ENCODE measurements at places on chromosomes 6 and 20.
A peak's percentile ranks its signal among the peaks of the same experiment; 100 is the strongest.

GRCh38 chr6:143155681-143156080, 95.0 kb downstream of the AIG1 start:
- no peak for DNase-seq

GRCh38 chr6:107673076-107673494, 151.0 kb downstream of the SCML4 start:
- DNase-seq, result no peak

DNA sequence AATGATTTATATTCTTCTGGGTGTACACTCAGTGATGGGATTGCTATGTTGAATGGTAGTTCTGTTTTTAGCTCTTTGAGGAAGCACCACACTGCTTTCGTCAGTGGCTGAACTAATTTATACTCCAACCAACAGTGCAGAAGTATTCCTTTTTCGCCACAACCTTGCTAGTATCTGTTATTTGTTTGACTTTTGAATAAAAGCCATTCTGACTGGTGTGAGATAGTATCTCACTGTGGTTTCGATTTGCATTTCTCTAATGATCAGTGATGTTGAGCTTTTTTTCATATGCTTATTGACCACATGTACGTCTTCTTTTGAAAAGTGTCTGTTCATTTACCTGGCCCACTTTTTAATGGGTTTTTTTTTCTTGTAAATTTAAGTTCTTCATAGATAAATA, 583.8 kb upstream of the ARID1B start:
- no peak for DNase-seq

DNA sequence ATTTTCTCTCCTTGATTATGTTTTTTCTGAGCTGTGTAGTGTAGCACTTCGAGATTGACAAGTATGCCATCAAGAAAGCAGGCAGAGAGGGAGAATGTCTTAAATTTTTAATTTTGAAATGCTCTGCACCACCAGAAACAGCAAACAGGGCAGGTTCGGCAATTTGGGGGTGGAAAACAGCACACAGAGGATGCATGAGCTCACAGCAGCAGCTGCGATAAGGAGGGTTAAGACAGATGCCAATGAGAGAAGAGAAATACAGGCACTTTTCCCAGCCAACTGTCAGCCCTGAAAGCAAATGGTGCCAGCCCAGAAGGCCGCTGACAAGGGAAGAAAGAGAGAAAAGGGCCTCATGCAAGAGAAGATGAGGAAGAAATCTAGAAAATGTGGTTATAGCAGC, 15.1 kb upstream of the SNRPB2 start:
- DNase-seq, result no peak

GRCh38 chr6:67358241-67358640, 1276.8 kb upstream of the ADGRB3 start:
- no peak for DNase-seq

DNA sequence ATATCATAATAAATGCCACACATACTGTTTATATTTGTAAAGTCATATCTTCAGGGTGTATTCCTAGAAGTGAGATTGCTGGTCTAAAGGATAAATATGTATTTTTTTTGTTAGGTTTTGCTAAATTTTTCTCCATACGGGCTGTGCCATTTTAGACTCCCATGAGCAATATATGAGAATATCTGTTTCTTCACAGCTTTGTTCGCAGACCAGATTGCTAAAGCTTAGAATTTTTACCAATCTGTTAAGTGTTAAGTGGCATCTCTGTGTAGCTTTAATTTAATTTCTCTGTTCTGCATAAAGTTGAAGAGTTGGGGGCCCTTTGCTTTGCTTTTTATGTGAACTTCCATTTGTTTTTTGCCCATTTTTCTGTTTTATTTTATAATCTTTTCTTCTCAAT, 32.3 kb upstream of the NUS1 start:
- no peak for DNase-seq

DNA sequence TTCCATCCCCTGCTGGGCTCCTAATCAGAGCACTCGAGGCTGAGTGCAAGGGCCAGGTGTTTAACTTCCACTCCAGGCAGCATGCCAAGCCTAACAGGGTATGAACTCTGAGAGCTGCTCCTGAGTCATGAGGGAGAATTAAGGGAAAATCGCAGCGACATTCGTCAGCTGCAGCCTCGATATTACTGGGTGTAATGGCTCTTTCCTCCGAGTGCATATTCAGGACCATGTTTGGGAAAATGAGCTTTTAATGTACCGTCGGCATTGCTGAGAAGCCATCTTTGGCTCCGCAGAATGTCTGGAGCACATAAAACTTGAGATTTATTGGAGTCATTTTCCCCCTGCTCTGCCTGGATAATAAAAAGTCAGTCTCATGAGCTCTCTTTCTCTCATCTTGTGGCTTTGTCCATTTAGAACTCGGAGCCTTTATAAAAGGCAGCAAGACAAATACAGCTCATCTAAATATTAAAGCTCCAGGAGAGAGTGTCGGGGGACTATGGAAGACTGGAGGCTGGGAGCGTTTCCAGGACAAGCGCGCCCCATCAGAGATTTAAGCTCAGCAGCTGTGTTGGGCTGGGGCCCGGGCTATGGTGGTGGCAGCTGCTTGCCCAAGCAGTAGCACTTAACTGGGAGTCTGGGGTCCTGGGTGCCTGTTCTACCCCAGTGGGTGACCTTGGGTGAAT, 103.7 kb downstream of the TOX2 start:
- DNase-seq, result peak; percentile 98

GRCh38 chr6:82204020-82204419, 43.5 kb downstream of the IBTK start:
- no peak for DNase-seq

- DNase-seq, result no peak
These were observed 30.6 kb downstream of the MOCS1 start for GRCh38 chr6:39903656-39904055.

GRCh38 chr6:52420668-52421358, 671 bp downstream of the EFHC1 start:
- peak; percentile 29 for DNase-seq

DNA sequence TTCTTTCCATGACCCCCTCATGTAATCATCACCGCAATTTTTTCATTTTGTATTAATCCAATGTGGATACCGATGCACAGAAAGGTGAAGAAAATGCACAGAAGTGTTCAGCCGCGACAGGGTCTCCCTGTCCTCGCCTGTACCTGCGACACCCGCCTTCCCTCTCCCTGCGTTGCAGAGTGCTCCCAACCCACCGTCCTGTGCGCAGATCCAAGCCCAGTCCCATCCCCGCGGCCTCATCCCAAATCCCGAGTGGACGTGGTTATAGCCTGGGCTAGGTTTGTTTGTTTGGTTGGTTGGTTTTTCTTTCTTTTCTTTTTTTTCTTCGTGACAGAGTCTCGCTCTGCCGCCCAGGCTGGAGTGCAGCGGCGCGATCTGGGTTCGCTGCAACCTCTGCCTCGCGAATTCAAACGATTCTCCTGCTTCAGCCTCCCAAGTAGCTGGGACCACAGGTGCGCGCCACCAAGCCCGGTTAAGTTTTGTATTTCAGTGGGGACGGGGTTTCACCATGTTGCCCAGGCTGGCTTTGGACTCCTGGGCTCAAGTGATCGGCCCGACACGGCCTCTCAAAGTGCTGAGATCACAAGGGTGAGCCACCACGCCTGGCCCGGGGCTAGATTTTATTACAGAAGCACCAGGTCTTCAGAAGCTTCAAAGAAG, 536 bp upstream of the RAET1G start:
- no peak for DNase-seq

DNA sequence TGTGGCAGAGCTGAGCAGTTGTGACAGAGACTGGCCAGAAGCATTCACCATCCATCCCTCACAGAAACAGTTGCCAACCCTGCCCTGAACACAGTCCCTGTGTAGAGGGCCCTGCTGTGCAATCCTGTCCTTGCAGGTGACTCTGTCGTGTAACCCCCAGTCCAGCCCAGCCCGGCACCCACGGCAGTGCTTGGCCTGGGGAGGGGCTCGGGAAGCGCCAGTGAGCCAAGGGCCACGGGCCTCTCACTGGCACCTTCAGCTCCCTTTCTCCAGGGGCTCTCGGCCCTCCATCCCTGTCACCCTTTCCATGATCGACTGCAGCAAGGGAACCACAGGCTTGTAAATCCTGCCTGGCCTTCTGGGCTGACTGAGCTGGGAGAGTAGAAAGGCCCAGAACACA, 53.0 kb downstream of the RRBP1 start:
- no peak for DNase-seq

DNA sequence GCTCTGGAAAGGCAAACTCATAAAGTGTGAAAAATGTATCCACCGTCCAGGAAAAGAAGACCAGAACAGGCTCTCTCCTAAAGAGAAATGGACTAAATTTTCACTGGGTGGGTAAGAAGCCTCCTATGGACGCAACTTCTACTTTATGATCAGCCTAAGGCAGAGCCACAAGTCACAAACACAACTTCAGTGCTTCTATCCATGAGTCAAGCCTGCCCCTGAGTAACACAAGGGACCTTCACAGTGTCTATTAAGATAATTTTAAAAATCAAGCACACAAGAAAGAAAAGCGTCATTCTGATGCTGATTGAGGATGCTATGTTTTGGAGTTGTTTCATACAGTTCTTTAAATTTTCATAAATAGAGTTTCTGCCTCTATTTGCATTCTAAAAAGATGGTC, 601.7 kb upstream of the ARID1B start:
- DNase-seq, result no peak

- DNase-seq, result no peak
These were observed 29.4 kb upstream of the SYNCRIP start for GRCh38 chr6:85672050-85672449.

DNA sequence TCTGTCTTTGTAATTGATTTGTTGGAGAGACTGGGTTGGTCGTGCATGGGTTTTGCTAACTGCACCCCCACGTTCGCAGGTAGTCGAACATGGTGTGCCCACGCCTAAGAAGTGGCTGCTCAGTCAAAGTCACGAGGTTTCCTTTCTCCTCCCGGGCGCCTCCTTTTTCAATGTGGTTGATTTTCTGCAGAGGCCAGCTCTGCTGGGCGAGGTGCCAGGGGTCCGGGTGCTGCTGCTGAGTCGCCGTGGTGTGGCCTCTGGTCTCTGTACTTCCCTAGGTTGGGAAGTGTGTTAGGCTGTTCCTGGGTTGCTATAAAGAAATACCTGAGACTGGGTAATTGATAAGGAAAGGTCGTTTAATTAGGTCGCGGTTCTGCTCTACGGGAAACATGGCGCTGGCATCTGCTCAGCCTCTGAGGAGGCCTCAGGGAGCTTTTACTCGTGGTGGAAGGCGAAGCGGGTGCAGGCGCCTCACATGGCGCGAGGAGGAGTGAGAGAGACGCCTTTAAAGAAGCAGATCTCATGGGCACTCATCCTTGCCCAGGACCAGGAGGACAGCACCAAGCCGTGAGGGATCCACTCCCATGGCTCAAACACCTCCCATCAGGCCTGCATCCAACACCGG, 14.1 kb downstream of the OSBPL2 start:
- DNase-seq, result no peak

DNA sequence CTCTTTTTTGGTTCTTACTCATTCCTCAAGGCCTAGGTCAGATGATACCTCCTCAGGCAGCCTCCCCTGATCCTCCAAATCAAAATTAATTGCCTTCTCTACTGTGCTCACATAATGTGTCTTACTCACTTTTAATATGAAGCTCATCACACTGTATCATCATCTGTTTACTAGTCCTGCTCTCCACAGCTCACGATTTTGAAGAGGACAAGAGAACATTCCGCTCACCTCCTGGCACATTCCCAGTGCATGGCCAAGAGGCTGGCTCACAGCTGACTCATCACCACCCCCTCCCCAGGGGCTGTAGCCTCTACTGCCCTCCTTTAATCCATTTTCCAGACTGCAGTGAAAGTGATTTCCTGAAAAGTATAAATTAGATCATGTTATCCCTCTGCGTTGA, 133.1 kb downstream of the ALDH8A1 start:
- no peak for DNase-seq

DNA sequence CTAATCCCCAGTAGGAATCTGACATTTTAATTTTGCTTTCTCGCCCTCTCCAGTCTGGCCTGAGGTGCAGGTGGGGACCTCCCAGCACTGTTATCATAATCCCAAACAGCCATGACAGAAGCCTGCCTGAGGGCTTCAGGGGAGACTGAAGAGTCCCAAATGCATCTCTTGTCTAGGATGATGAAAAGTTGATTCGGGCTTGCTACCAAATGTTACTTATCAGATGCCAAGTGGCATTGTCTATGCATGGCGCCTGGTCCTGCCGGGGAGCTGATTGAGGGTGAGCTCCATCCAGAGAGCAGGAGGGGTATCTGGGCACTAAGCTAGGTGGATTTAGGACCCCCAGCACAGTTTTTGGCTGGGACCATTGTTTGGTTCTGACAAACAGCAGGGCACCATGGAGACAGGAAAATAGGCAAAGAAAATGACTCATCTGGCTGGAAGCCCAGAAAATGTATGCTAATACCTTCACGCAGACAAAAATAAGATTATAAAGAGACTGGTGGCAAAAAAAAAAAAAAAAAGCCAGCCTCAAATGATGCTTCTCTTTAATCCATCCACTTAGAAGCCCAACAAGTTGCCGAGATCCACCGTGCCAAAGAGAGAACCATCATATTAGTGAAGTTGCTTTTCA, 513.7 kb upstream of the SULF2 start:
- DNase-seq, result peak; percentile 89

GRCh38 chr6:31545291-31545690, 1.1 kb downstream of the ATP6V1G2 start:
- no peak for DNase-seq

GRCh38 chr6:149052350-149053106, 265.0 kb upstream of the TAB2 start:
- no peak for DNase-seq

- DNase-seq, result no peak
These were observed 17.4 kb downstream of the NKX2-2 start for GRCh38 chr20:21496452-21496851.
